ENCODE measurements at places on chromosomes 7 and 10. TPM values are rescaled to one million over a fixed set of nuclear protein-coding genes. Genes with fewer than 3 reads are reported as not detected.

Gene OR13A1
- 0.45 TPM for total RNA-seq

DNA sequence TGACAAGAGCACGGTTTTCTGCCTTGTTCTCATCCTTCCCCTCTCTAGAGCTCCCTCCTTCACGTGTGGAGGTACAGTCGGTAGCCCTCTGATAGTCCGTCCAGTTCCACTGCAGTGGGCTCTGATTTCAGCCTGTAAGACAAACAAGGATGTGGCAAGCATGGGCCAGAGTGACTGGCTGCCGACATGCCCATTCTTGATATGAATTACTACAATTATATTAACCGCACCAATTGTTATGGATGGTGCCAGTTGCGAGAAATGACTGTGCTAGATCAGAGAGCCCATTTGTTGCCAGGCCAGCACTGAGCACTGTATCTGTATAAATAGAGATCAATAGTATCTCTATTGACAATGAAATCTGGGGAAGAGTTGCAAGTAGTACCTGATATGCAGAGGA lies 146.6 kb downstream of the CHN2 start:
- DNase-seq = no peak

DNA sequence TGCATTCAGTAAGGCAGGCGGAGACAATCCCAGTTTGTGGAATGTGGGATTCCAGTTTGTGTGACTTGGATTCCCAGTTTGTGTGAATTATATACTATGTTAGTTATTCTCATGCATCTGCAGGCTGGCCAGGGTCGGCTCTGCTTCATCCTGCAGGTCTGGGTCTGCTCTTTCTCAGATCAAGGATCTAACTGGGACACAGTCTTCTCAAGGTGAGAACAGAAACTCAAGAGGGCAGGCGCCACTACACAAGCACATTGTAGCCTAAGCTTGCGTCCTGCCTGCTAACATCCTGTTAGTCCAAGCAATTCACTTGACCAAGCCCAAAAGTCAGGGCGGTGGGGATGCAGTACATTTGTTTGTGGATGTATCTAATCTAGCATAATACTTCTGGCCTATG lies 131.1 kb downstream of the SNX10 start:
- no peak for DNase-seq

Gene CLRN3
- 0.27 TPM for total RNA-seq

- DNase-seq = no peak
Measured at GRCh38 chr10:125691160-125691981, 8.4 kb upstream of the TEX36 start.

Gene AGR2
- total RNA-seq = 1.9 TPM

DNA sequence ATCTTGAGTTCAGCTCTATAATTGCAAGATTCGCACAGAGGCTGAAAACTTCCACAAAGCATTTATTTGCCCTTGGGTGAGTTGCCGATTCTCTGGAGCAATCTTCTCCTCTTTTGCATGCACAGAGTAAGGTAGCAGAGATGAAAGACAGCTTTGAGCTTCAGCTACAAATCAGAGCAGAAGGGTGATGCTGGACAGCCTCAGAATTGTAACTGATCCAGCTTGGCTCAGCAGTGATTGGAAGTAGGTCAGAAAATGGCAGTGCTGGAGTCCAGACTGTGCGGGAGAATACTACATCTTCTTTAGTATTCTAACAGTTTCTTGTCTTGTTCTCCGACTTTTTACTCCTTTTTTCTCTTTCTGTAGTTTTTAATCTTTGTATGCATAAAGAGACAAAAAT lies 55.4 kb upstream of the CDC14C start:
- DNase-seq = peak; percentile 76

DNA sequence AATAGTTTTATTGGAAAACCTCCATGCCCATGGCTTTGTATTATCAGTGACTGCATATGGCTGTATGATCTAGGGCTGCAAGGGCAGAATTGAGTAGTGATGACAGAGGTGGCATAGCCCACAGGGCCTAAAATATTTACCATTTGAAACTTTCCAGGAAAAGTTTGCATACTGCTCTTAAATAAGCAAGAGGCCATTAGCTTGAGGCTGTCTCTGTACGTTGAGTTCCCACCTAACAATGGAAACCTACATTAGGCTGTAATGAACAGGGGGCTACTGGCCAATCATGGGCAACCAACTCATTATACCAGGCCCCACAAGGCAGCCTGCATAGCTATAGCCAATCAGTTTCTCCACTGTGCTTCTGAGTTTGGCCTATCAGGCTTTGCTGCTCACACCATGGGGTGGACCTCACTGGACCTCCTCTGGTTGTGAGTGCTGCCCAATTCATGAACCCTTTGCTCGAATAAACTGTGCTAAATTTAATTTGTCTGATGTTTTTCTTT lies 673 bp upstream of the ST8SIA6 start:
- no peak for DNase-seq

Gene HOGA1
- total RNA-seq = 3.4 TPM

DNA sequence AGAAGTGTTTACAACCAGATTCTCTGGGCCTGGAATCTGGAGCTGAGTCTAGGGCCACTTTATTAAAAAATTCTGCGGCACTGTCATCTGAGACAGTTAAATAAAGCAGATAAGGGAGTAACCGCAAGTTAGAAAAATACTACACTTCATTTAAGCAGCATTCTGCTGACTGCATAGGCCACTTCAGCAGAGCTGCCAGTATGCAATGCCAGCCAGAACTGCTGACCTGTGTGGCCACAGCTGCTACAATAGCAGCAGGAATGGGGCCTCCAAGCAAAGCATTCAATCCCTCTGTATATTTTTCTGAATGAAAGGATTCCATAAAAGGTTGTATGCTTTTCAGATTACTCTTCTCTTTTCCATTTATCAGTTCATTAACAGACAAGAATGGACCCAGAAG lies 136.0 kb downstream of the COL28A1 start:
- DNase-seq = no peak

Gene NEBL
- total RNA-seq = 38.9 TPM

DNA sequence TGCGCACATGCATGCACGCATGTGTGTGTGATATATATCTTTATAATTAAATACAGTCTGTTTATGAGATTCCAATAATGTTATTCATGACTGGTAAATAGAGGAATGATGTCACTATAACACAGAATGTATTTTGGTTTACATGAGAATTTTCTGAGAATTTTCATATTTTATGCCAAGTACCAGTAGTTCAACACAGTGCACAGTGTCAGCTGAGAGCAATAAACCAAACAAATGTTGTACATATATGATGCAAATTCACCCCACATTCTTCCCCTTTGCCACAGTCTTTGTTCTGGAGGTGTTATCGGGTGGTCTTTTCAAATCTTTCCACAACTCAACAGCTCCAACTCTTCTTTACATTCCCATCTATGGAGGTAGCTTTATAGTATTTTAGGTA lies 462.2 kb upstream of the GRM3 start:
- no peak for DNase-seq

DNA sequence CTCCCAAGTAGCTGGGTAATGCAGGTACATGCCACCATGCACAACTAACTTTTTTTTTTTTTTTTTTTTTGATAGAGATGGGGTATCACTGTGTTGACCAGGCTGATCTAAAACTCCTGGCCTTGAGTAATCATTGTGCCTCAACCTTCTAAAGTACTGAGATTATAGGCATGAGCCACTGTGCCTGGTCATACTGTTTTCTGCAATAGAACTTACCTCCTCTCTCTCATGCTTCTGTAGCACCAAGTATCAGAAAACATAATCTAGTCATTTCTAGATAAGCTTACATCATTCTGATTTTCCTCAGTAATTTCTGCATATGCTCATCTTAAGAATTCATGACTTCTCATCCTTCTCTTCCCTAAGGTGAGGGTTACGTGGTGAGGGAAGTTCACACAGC lies 210.0 kb downstream of the IMMP2L start:
- no peak for DNase-seq

GRCh38 chr10:106740-107139 lies 28.5 kb upstream of the ZMYND11 start:
- DNase-seq = no peak

DNA sequence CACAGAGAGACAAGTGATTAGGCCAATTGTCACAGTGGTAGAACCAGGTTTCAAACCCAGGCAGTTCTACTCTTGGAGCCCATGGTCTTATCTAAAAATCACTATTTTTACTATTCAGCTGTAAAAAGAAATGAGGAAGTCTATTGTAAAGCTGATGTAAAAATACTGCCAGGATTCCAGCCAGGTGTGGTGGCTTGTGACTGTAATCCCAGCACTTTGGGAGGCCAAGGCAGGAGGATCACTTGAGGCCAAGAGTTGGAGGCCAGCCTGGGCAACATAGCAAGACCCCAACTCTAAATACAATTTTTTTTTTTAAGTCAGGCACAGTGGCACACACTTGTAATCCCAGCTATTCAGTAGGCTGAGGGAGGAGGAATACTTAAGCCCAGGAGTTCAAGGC lies 40.4 kb downstream of the HIP1 start:
- DNase-seq = no peak

Gene HDAC9
- 62.0 TPM for total RNA-seq

Gene MMP21
- 0.09 TPM for total RNA-seq

GRCh38 chr7:54719425-54719824 lies 39.6 kb downstream of the SEC61G start:
- DNase-seq = no peak

DNA sequence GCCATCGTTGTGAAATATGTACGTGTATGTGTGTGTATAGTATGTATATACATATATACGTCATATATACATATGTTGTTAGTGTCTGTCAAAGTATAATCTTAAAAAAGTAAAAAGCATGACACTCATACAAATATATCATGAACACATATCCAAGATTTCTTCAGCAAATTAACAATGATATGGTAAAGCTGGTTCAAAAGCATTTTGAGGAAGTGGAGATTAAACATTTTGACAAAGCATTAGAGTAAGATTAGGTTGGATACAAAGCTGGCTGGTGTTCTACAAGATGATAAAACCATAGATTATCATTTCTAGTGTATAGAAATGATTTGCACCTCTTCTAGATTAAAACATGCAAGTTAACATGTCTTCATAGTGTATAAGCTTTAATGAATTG lies 771 bp upstream of the NUDCD3 start:
- DNase-seq = no peak

DNA sequence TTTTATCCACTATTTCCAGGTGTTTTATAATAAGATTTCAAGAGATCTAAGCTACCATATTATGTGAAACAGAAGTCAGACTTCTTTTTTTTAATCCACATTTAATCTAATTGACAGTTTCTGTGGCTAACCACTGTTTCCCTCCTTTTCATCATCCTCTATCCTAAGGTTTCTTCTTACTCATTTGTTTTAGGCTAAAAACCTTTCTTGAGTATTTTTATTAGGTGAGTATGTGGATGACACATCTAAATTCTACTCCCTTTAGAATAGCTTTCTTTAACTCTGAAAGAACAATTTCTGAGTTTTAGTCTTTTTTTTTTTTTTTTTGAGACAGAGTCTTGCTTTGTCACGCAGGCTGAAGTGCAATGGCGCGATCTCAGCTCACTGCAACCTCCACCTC lies 62.7 kb downstream of the NPY start:
- no peak for DNase-seq

Gene HACD1
- 16.2 TPM for total RNA-seq

Gene TAS2R38
- total RNA-seq = not detected

DNA sequence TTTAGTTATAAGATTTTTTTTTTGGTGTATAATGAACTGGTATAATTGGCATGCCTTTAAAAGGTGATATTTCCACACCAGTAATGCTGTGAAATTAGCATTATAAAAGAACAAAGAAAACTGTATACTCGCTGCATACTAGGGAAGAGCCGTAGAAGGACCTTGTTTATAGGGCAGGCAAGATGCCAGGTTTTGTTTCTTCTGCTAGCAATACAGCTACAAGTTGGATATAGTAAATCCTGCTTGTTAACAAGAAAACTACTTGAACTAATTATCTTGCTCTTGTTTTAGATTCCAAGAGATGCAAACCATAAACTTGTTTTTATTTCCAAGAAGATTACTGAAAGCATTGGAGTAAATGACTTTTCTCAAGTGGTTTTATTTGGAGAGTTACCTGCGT lies 1.9 kb downstream of the DNAH11 start:
- no peak for DNase-seq

- DNase-seq = no peak
Measured at GRCh38 chr7:75971961-75972763, 22.2 kb downstream of the TMEM120A start.

GRCh38 chr7:46089281-46089680 lies 168.2 kb upstream of the IGFBP3 start:
- no peak for DNase-seq

- DNase-seq = no peak
Measured at GRCh38 chr7:30661926-30662325, 20.3 kb downstream of the CRHR2 start.

GRCh38 chr7:41691286-41692190 lies 11.4 kb downstream of the INHBA start:
- DNase-seq = no peak

Gene CDK13
- total RNA-seq = 129 TPM

DNA sequence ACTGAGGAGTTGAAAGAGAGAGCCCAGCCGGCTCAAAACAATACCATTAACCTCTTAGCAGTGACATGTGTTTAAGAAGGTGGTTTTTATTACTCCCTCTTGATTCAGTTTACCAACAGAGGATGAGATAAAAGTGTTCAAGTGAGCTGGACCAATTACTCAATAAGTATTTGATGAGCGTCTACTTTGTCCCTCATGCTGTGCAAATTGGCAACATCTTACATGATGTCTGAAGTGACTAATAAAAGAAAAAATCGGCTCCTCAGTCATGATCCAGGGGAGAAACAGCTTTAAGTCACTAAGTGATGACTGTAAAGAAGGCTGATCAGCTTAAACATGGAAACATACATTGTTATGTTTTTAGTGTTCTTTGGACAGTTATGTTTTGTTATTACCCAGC lies 7.8 kb downstream of the WNT16 start:
- no peak for DNase-seq

DNA sequence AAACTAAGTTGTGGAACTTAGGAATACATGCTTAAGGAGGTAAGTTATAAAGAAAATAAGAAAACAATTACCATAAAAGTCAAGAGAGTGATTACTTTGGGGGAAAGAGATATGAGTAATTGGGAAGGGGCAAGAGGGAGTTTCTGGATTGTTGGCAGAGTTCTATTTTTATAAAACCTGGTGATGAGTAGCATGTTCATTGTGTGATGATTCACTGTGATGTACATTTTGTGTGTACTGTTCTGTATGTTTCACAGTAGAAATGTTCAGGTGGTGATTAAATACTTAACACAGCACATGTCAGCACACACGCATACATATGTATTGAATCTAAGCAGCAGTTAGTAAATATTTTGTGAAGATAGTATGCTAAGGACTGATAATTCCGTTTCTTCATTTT lies 9.7 kb upstream of the OIT3 start:
- no peak for DNase-seq

- DNase-seq = no peak
Measured at GRCh38 chr10:28879875-28880682, 202.8 kb downstream of the BAMBI start.

Gene LIPM
- not detected for total RNA-seq

DNA sequence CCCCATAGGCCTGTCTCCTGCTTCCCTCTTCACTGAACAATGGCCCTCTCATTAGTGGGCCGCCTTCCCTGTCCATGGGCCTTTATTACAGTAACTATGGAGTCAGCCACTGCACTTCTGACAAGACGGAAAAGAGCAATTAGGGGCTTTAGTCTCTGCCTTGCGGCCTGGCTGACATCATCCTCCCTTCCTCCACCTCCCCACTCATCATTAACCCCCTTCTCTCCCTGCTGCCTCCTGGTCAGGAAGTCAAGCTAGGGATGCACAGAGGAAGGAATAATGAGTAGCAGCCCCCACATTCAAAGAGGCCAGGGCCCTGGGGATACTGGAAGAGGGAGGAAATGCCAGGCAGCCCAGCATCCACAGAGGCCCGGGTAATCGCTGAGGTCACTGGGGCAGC lies 101.6 kb upstream of the PLXNA4 start:
- DNase-seq = no peak

All from cerebellum (tissue), 4 donors.